Stimulated activated CD4-positive, alpha-beta T cell treated with anti-CD3 and anti-CD28 coated beads, Interleukin-2, amount 100 ng/mL, for 4 hours (primary cell): ENCODE measurements at places on chromosomes 5 and 9.
A peak's percentile ranks its signal among the peaks of the same experiment; 100 is the strongest.

- no peak for DNase-seq
Observed at GRCh38 chr9:113614843-113615648, 151.5 kb downstream of the RGS3 start.

DNA sequence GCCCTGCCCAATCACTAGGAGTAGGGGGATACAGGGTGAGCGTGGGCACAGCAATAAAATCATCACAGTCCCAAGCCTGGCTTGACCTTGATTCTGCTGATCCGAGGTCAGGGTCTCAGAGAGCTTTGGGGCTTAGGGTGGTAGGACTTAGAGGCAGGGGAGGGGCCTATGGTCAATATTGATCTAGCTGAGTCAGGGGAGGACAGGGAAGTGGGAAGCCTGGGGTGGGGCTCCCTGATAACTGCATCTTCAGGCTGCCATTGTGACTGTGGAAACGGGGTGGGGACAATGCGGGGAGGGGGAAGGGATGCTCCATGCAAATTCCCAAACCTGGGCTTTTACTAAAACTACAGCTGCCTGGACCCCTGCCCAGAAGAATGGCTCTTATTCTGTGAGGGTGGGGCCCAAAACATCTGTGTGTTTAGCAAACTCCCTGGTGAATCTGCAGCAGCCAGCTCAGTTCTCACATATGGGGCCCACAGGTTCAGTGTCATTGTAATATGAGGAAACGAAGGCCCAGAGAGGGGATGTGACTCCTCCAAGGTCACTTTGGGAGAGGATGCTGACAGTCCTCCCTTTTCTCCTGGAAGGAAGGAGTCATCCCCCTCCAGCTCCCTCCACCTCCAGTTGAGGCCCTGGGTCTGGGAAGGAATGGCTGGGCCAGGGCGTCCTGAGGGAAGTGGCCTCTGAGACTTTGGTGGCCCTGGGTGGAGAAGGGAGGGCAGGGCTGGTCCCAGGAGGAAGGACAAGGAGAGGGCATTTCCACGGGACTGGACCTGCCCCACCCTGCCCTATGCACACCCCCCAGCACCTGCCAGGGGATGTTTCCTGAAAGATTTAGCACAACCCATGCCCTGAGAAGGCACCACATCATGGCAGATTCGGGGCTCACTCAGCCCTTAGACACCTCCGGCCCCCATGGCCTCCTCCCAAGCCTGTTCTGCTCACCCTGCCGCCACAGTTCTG, 26.4 kb downstream of the SLC6A7 start:
- DNase-seq: no peak

DNA sequence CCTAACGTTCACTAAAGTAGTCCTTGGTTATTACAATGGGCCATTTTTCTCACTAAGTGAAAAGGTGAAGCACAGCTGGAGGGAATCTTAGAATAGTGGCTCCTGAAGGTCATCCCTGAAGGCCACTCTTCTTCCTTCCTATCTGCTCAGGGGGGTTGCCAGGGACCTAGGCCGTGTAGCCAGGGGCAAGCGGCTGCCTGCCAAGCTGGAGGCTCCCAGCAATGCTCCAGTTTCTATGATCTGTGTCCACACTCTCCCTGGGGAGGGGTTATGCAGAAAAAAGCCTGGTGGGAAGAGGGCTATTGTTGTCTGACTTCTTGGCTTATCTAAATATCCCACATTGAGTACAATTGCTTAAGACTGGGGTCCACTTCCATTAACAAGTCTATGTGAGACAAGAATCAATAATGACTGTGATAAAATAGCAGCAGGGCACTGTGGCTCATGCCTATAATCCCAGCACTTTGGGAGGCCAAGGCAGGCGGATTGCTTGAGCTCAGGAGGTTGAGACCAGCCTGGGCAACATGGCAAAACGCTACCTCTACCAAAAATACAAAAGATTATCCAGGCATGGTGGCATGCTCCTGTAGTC, 3.8 kb downstream of the NMRK1 start:
- no peak for DNase-seq

- DNase-seq: no peak
Observed at GRCh38 chr9:3124001-3124400, 280.1 kb upstream of the PUM3 start.

DNA sequence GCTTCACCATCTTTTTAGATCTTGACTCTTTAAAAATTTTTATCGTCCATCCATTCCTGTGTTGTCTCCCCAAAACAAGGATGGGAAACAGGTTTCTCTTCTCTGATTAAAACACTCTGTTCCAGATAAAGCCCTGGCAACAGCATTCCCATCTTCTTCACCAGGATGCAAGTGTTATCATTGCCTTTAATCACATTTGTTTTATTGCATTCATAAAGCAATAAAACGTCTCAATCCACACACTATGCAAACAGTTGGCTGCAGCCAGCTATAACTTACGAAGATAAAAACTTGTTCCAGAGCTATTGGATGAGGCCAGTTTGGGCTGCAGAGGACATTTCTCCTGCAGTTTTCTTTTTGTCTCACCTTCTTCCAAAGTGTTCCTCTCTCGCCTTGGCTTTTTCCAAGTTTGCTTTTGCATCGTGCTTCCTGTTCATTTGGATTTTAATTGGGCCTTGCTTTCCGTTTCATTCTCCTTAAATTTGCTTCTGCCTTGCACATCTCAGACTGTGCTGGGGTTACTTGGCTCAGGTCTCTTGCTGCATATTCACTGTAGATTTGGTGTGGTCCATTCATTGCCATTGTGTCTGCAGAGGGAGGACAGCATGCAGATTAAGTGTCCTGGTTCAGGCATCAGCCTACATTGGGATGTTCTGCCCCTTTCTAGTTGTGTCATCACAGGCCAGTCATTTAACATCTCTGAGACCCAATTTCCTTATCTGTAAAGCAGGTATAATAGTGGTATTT, 136.5 kb upstream of the LIFR start:
- DNase-seq: no peak

GRCh38 chr5:77960863-77961396, 184.8 kb upstream of the TBCA start:
- no peak for DNase-seq

DNA sequence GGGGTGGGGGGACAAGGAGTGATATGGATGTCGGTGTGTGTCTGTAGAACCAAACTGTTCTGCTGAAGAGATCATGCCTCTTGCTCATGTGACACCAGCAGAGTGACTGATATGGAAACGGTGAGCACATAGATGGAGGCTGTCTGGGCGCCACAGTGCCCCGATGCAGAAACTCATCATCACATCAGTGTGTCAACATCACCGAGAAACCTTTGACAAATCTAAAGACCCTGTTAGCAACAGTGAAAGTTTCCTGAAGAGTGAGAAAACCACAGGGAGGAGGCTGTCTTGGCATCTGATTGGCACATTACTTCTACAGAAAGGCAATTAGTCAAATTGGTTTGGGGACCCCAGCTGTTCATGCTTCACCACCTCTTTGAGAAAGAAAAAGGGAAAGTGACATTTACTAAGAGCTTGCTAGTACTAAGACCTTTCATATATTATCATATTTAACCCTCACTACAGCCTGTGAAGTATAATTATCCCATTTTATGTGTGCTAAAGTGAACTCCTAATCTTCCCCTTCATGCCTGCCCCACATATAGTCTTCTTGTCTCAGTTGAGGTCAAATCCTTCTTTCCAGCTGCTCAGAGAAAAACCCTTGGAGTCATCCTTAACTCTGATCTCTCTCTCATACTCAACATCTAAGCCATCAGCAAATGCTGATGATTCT, 25.6 kb downstream of the CSF2 start:
- peak; percentile 48 for DNase-seq

DNA sequence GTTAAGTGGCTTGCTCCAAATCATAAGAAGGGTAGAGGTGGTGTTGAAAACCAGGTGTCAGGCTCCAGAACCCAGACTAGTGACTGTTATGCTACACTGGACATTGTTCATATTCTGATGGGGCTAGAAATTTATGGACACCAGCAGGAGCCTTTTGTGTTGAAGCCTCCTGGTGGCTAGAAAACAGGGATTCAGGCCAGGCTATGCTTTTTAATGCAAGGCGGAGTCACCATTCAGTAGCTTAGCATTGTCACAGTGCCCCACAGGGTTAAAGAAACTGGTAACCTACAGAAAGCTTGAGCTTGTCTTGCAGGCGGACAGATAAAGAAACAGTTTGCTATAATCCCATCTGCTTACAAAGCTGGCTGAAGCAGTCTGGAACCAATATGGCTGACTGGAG, 23.0 kb upstream of the GOLM1 start:
- no peak for DNase-seq

DNA sequence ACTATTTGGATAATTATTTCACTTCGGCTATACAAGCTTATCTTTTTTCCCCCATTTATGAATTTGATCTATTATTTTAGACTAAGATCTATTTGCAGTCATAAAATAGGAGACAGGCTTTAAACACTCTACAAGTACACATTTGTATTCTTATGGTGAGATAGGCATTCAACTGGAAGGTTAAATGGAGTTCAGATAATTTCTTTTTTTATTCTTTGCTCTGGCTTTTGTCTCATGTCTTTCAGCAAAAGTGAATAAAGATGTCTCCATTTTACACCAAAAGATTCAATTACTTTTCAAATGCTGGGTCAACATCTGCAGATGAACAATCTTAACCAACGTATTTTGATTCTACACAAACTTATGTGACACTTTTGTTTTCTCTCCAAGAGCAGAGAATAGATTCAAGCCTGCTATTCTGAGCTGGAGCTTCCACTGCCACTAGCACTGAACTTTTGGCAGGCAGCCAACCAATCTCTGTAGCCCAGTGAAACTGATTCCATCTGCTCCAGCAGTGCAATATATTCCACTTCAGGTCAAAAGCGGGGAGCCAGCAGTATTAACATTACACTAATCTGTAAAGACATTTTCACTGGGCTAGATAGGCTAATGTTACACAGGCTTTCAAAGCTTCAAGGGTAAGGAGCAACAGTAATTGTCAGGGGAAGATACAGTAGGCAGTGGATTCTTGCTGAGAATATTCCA, 452.0 kb upstream of the ZNF608 start:
- DNase-seq: no peak

- no peak for DNase-seq
Observed at GRCh38 chr9:35470894-35471293, 19.0 kb upstream of the RUSC2 start.

GRCh38 chr9:6557883-6558616, 87.5 kb downstream of the GLDC start:
- DNase-seq: no peak

DNA sequence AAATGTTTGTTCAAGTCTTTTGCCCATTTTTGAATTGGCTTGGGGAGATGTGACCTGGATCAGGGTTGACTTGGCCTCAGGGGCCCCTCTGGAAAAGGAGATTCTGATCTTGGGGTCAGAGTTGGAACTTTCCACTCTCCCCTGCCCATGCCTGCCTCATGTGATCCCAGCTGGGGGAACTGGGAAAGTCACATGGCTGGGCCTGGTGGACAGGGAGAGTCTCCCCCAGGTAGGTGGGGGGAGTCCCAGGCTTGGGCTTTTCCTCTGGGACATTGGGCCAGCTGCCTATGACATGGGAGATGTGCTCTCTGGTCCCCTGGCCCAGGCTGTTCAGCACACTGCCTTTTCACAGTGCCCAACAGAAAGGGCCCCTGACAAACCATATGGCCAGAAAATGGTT, 60.7 kb downstream of the NDST1 start:
- DNase-seq: no peak
